Nucleus accumbens (tissue), 56 donors: ENCODE measurements at places on chromosomes 13 and 19.

DNA sequence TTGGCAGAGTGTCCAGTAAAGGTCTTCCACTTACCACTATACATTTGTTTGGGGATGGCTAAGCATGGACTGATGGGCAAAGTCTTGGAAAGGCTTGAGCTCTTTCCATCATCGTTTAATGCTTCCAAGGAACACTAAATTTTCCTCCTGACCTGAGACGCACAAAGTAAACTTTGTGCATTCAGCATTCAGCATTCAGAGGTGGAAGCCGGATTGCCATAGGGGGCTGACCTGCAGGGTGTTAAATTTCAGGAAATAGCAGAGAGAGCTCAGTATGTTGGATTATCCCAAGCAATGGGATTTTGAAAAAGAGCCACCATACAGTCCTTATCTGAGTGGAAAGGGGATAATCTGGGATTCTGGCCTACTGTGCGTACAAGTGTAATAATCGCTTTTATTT lies 14.0 kb downstream of the ZNF552 start:
- DNase-seq, result no peak

GRCh38 chr13:95235199-95235756 lies 66.0 kb downstream of the ABCC4 start:
- DNase-seq, result no peak

DNA sequence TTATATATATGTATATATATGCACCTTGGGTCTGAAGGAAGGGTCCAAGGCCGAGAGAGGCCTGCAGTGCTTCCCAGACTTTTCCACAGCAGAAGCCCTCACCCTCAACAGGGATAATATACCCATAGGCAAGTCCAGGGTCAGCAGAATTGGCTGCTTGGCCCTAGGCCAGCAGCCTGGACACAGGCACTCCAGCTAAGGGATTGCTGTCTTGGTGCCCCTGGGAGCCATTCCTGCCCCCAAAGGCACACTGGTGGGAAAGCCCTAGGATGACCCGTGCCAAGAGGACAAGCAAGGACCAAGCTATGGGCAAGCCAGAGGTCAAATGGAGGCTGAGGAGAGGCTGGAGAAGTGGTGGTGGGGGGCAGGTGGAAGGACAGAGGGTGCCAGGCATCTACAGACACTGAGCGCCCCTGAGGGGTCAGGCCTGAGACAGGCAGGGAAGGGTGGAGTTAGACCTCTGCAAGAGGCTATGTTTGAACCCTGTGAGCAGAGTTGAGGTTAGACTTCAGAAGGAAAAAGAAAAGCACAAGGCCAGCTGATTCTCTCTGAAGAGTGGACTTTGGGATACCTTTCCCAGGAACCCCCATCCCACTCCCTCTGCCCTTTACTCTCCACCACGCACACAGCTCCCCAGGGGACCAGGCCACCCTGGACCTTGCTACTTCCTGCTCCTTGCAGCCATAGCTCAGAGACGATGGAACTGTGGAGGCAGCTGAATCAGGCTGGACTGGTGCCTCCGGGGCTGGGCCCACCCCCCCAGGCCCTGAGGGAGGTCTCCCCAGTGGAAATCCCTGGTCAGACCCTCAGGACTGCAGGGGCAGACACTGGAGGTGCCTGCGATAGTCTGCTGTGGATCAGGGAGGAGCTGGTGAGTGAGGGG lies at the start of gene ERICH4:
ERICH4 (plus strand) TSS at position 684 of the 883 bp plus-strand sequence; CDS start at position 698, 14 bp downstream.
- DNase-seq, result no peak

DNA sequence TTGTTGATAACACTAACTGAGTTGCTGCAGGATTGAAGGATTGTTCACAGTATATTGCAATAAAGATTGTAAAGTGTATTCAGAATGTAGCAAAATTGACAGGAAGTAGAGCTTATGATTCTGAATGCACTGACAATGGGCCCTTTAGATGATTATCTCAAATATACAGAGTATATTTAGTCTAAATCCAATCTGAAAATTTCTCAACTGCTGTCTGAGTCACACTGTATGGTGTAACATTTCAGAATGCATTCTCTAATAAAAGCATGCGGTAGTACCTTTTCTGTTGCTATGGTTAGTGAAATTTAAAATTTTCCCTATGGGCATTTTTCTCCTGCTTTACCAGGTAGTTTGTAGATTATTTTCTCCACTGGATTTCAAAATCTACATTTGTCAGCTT lies 365.2 kb downstream of the PCDH17 start:
- DNase-seq, result no peak

DNA sequence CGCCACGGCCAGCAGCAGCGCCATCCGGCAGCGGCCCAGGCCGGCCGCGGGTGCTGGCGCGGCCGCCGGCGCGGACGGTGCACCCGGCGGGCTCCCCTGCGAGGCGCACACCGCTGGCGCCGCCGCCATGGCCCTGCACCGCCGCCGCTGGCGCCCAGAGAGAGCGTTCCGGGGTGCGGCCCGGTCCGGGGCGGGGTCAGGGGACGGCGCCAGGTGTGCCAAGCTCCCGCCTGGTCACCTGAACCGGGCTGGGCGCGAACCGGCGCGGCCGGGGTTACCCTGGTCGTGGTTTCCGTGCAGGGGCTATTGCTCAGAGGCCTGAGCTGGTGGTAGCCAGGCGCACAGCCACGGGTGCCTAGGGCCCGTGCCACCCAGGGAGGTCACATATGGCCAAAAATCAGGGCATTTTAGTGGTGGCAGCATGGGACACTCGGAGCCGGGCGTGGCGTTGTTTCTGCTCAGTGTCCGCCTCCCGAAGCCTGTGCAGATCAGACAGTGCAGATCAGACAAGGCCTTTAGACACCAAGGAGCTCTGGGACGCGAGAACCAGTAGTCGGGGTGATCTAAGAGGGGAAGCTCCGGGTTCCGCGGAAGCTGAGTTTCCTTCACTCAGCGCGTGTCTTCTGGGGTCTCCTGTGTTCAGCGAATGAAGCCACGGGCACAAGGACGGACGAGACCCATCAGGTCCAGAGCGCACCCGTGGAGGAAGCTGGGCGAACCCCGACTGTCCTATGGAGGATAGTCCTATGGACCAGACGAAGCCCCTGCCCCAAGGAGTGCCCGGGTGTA lies at the start of gene TMEM238:
TMEM238 (minus strand) TSS at position 162 of the 789 bp plus-strand sequence; CDS start at position 129, 33 bp downstream.
- DNase-seq, result no peak

- no peak for DNase-seq
Measured at GRCh38 chr19:50565984-50566903, 2.0 kb downstream of the LRRC4B start.

DNA sequence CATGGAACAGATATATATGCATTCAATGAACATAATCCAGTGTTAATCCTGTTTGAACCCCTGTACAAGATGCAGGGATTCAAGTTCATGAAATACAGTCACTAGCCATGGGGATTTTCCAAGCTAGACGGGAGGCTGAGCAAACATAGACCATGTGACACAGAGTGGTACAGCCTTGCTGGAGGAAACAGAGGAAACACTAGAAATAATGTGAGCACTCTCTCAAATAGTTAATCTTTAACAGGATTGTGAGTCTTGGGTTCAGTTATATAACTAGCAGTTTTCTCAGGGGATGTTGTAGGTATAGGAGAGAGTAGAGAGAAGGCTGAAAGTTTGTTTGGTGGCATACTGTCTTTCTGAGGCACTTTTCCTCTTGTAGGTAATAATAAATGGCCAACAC lies 13.9 kb upstream of the LGALS16 start:
- no peak for DNase-seq

- DNase-seq, result no peak
Measured at GRCh38 chr13:31824705-31825517, 85.6 kb downstream of the RXFP2 start.

GRCh38 chr19:34598217-34599155 lies 78.5 kb downstream of the SCGB2B2 start:
- DNase-seq, result no peak

GRCh38 chr19:49896863-49897621 lies at the start of gene IL4I1:
Gene IL4I1 (minus strand): TSS chr19:49896887. CDS start chr19:49896160, 727 bp downstream.
- DNase-seq, result no peak

DNA sequence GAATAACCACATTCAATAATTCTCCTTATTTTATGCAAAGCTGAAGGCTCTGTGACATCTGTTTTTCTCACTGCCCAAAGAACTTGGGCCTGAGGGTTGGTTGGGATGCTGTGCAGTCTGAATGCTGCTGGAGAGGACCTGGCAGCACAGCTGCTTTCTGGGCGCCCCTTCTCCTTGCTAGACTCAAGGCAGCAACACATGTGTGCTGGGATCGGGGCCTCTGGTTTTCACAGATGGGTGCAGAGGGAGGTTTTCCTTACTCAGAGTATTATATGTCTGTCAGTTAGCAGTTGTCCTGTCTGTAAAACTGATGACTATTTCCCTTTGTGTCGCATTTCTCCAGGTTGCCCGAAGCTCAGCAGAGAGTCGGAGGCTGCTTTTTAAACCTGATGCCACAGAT lies 53.2 kb upstream of the TEX29 start:
- DNase-seq, result no peak

GRCh38 chr19:47446534-47447469 lies 24.9 kb downstream of the SLC8A2 start:
- DNase-seq, result no peak

DNA sequence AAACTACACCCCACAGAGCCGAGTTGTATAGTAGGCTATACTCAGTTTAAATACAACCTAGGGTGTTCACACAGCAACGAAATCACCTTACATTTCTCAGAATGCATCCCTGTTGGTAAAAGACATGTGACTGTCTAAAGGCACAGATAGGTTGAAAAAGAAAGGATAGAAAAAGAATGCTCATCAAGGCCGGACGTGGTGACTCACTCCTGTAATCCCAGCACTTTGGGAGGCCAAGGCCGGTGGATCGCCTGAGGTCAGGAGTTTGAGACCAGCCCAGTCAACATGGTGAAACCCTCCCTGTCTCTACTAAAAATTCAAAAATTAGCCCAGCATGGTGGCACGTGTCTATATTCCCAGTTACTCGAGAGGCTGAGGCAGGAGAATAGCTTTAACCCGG lies 3.8 kb upstream of the IL17D start:
- no peak for DNase-seq

DNA sequence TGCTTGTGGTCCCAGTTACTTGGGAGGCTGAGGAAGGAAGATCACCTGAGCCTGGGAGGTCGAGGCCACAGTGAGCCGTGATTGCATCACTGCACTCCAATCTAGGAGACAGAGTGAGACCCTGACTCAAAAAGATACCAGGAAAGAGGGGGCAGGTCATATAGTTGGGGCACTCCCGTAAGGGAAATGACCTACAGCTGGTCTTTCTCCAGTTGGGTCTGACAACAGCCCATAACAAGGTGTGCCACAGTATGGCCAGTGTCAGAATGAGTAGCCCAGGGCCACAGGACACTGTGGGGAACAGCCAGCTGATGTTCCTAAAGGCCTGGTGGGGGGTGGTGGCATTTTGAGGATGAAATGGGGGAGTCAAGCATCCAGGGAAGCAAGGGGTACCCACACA lies 10.8 kb downstream of the DNMT1 start:
- no peak for DNase-seq

- no peak for DNase-seq
Measured at GRCh38 chr13:84661718-84662117, 779.4 kb upstream of the SLITRK1 start.

GRCh38 chr19:29965492-29965891 lies 23.5 kb downstream of the URI1 start:
- no peak for DNase-seq

GRCh38 chr13:39381456-39381855 lies 221.5 kb downstream of the LHFPL6 start:
- no peak for DNase-seq

DNA sequence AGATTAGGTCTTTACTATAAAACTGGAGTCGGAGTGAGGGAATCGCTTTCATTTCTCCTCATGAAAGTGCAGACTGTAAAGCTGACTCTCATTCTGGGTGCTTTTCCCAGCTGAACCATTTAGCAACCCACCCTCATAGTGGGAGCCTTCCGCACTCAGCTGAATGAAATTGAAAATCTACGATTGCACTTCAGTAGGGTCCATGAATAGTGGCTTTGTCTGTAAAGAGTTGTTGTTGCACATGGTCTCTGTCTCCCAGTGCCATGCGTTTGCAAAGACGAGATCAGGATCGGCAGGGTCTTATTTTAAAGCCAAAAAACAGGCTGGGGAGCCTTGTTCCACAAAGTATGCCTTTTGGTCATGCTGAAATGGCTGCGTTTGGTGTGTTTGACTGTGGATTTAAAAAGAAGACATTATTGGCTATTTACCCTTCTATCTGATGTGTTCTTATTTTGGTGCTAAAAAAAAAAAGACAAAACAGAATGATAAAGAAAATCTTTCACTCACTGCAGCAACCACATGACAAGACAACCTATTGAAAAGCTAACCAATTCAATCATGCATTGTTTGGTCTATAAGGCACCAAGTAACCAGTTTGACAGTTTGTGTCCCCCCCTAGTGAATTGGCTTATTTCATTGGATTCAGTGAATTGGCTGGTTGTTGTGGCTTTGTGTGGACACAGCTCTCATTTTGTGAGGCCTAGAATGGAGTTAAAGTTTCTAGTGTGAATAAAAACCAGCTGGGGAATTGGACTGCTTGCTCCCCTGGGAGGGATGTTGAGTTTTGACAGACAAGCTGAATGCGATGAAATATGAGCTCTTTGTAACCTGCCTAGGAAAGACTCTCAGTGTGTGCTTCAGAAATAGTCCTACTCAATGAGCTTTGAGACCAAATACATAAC lies 65.6 kb downstream of the ARHGAP35 start:
- peak; percentile 37 for DNase-seq

- DNase-seq, result no peak
Measured at GRCh38 chr13:107809125-107809524, 406.2 kb downstream of the LIG4 start.

DNA sequence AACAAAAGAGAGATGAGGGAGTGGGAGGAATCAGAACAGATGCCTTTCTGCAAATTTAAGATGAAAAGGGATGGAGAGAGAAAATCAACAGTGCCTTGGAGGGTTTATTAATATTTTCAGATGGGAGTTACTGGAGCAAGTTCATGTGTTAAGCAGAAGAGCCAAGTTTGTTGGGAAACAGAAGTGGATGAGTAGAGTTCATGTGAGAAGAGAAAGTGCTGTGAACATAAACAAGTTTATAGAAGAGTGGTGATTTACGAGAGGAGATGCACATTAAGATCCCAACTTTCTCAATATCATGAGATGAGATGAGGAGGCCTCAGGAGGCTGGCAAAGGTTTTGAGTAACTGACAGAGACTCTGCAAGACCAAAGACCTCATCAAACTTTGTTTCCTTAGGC lies 274.1 kb upstream of the HTR2A start:
- DNase-seq, result no peak

GRCh38 chr13:105474983-105475610 lies 1060.4 kb downstream of the EFNB2 start:
- no peak for DNase-seq

GRCh38 chr13:44605721-44606120 lies 29.6 kb upstream of the TSC22D1 start:
- DNase-seq, result no peak

DNA sequence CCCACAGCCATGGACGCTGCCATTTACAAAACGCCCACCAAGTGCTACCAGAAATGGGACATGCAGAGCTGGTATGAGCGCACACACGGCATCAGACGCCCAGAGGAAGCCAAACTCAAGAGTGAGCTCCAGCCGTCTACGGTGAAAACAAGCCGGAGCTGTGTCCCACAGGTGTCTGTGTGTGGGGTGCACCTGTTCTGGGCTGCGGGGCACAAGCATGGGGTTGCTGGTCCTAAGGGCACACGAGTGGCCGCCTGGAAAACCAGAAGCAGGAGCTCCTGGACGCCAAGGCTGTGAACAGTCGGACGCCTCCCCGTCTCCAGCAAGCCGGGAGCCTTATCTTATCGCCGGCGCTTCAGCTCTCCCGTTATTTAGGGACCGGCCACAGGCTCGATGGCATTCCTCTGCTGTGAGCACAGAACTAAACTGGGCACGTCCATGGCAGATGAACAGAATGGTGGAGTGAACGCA lies 1.3 kb downstream of the ADPRHL1 start:
- no peak for DNase-seq
